ENCODE measurements at places on chromosomes 6 and 20.

DNA sequence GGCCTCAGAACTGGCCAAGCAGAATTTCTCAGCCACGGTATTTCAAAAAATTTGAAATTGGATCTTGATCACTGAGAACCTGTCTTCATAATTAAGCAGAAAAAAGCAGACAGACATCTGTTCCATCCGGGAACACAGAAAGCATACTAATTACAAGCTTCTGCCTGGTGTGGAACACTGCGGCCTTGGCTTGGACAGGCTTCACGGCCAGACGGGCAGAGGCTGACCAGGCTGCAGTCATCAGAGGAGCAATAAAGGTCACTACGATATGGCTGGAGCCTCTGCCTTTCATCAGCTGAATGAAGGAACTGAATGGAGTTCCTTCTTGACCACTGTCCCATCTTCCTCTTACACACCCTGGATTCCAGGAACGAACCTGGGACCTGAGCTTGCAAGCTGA is 3.9 kb upstream of the NRSN1 start:
- DNase-seq, result no peak

DNA sequence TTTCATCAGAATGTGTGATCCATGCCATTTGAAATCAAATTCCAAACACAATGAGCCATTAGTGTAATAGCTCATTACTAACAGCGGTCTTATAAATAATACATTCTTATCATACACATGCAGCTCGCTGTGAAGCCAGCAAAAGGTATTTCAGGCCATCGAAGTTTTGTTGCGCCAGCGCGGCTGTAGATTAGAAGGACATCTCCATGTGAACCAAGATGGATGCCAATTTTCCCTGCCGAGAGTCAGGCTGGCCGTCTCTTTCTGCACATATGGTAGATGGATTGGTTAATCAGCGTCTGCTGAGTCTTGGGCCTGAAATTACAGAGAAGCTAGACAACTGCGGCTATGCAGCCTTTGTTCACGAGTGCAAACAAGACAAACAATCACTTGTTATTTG is 44.1 kb downstream of the CFAP61 start:
- DNase-seq, result no peak

DNA sequence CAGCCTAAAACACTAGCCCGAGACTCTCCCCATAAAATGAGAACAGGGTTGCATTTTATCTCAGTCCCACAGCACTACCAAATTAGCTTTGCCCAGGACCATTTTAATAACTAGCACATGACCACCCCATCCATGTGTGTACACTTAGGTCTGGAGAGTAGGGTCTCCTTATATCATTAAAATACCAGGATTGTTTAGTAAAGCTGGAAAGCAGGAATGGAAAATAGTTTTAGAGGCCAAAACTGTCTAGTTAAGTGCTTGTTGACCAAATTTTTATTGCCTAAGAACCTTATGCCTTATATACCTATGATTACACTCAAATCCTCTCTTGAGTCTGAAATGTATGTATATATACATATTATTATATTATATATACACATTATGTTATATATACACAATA is 608.4 kb downstream of the HDGFL1 start:
- no peak for DNase-seq

DNA sequence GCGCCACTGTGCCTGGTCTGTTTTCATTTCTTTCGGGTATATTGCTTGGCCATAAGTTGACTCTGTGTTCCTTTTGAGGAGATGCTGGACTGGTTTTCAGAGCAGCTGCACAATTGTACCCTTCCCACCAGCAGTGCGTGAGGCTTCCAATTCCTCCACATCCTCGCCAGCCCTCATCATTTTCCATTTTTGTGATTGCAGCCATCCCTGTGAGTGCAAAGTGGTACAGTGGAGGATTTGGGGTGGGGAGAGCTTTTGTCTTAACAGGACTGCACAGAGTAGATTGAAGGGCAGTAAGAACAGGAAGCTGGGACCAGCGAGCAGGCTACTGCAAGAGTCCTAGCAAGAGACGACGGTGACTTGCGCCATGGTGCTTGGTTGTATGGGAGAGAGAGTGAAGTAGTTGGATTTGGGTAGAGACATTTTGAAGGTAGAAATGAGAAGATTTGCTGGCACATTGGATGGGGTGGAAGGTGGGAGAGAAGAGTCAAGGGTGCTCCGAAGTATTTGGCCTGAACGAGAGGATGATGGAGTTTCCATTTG is 18.3 kb downstream of the BCAS4 start:
- DNase-seq, result no peak

GRCh38 chr6:125107896-125108295 is 45.7 kb upstream of the TPD52L1 start:
- no peak for DNase-seq

GRCh38 chr6:170165471-170166117 is 125.3 kb downstream of the DLL1 start:
- DNase-seq, result no peak

- DNase-seq, result no peak
Observed at GRCh38 chr6:73727114-73727513, 31.1 kb downstream of the CD109 start.

- no peak for DNase-seq
Observed at GRCh38 chr20:2752567-2753460, 47.6 kb downstream of the CPXM1 start.

GRCh38 chr6:138663892-138664291 is 109.7 kb upstream of the CCDC28A start:
- DNase-seq, result no peak
